ENCODE measurements at places on chromosomes 2 and 18.

GRCh38 chr2:28681606-28682005 is 70.0 kb upstream of the PPP1CB start:
- no peak for DNase-seq

- DNase-seq, result no peak
These were observed 309.4 kb downstream of the PTPRM start for GRCh38 chr18:7876354-7877104.

DNA sequence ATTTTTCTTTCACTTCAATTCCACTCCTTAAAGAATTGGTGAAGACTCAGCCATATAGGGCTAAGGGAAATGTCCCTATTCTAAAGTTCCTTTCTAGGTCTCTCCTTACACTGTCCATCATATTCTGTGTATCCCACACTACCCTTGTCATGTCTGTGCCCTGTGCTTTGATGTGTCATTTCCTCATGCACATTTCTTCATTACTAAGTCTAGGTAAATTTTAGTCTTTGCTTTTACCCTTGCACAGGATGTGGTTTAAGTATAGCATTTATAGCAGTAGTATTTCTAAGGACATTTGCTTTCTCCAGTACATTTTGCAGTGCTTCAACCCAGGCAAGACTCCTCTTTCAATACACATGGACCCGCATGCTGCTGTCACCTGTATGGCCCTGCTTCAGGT is 221.5 kb upstream of the ACVR2A start:
- DNase-seq, result no peak

GRCh38 chr2:2735041-2735440 is 404.0 kb upstream of the MYT1L start:
- DNase-seq, result no peak

DNA sequence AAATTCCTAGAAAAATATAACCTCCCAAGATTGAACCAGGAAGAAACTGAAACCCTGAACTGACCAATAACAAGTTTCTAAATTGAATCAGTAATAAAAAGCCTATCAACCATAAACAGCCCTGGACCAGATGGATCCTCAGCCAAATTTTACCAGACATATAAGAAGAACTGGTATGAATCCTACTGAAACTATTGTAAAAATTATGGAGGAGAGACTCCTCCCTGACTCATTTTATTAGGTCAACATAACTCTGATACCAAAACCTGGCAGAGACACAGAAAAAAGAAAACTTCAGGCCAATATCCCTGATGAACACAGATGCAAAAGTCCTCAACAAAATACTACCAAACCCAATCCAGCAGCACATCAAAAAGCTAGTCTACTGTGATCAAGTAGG is 11.3 kb downstream of the NT5C1B start:
- no peak for DNase-seq

- DNase-seq, result no peak
These were observed 140.7 kb downstream of the RNF144A start for GRCh38 chr2:7057865-7058400.

- DNase-seq, result no peak
These were observed 32.0 kb downstream of the ERCC3 start for GRCh38 chr2:127261804-127262406.

DNA sequence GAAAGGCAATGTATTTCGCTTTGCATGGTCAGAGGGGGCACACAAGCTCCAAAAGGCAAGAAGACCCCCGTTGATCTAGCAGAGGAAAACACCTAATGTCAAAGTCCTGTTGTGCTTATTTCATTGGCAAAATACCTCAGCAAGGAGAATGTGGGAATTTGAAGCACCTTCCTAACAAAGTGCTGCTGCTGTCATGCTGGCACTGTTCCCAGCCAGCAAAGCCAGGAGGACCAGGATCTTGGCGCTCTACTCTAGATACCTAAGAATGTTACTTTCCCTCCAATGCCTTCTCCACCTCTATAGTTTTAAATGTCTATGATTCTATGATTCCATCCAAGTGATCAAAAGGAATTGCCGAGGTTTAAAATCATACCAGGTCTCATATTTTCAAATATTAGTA is 867.9 kb upstream of the POU3F3 start:
- no peak for DNase-seq

DNA sequence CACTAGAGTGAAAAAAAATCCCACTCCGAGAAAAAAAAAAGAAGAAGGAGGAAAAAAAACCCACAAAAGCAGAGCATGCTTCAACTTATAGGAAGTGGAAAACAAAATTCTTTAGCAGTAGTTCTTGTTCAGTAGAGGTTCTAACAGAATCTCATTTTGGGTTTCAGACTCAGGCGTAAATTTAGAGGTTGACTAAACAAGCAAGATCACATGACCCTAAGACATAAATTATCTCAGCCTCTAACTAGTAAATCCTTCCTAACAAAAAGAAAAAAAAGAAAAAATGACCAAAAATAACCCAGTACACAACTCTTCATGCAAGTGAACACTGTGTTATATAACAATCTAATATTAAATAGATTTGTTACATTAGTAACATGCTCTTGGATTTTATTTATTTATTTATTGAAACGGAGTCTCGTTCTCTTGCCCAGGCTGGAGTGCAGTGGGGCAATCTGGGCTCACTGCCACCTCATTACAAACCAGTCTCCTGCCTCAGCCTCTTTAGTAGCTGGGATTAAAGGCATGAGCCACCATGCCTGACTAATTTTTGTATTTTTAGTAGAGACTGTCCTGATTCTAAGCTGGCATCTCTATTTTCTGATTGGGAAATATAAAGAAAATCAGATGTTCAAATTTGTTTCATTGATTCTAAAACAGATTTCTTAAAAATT is 35.4 kb downstream of the PPP4R3B start:
- DNase-seq, result no peak

- DNase-seq, result no peak
These were observed 46.9 kb upstream of the CD28 start for GRCh38 chr2:203659331-203660049.

DNA sequence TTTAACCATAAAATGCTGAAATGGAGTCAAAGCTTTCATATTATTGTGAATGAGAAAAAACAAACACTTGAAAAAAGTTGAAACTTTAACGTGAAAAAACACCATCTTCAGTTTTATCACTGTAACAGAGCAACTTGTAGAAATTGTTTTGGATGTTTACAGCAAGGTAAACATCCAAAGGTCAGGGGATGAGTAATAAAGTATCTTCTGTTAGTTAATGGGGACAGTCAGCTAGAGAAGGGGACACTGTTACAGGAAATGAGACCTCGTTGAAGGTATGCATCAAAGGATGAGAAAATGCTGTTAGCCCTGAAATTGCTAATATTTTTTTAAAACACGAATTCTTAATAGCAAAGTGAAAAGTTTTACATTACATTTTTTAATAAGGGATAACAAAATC is 2.9 kb downstream of the RHBDD1 start:
- no peak for DNase-seq

DNA sequence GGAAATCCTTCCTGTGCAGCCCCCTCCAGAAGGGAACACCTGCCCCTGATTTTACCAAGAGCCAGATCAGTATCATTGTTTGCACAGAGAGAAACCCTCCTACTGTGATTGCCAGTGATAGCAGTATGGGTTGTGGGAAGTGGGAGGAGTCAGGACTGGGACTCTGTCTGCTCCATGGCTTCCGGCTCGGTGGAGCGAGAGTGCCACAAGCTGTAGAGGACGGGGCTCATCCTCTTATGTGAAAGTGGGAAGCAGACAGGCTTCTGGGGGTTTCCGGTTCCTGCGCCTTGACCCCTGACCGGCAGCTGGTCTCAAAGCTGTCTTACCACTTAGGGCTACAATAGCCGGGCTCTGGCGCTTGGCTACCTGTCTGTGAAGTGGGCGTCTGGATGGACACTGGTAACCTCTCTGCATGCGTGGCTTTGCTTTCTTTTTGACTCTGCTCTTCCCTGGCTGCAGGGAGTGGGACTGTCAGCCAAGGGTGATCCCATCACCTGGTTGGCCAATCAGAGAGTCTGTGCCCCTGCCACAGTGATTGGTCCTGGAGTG is 79.7 kb downstream of the BCL2L11 start:
- no peak for DNase-seq

GRCh38 chr2:11024259-11024645 is 112.5 kb downstream of the KCNF1 start:
- no peak for DNase-seq

- DNase-seq, result no peak
These were observed 216.6 kb downstream of the RTP5 start for GRCh38 chr2:242085941-242086621.

GRCh38 chr2:224442071-224442967 is 40.4 kb upstream of the FAM124B start:
- DNase-seq, result no peak

GRCh38 chr2:72350852-72351251 is 203.2 kb upstream of the CYP26B1 start:
- DNase-seq, result no peak

DNA sequence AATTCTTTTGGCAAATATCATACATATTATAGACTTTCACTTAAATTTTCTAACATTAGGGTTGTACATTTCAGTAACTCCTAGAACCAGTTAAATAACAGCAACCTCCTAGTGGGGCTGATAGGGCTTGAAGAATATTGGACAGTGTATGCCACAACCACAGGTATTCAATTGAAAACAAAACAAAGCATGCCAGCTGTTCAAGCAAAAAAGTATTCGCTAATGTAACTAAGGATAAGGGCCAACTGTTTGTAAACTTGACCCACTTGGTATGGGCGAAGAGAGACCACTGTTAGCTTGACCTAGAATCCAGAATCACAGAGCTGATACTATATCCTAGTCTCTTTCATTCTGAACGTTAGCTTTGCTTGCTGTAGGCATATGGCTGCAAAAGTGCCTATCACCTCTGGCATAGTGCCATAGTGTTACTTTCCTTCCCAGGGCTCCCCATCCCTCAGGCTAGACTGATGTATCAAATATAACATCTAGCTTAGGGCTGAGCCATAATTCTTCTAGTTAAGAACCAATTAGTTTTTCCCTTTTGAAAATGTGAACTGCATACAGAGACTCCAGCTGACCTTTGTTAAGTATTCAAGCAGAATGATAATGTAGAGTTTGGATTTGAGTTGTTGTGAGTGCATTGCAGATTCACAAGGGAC is 458.8 kb upstream of the NRXN1 start:
- no peak for DNase-seq

DNA sequence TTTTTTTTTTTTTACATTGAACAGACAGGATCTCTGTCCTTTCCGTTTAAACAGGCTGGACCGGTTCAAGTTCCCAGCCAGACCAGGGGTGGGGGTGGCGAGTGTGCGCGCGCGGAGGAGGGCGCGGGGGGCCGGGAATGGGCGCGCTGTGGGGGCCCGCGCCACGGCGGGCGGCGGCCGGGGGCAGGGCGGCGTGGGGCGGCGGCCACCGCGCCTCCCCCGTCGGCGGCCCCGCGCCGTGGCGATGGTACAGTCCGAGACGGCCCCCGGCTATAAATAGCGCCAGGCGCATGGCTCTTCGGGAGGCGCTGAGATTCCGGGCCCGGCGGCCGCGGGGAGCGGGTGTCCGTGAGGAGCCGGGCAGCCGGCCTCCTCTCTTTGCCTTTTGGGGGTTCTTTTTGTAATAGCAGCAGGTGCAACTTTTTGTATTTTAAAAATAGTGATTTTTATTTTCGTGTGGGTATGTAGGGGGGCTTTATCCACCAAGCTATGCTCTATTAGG is 430 bp upstream of the CELF4 start:
- no peak for DNase-seq

DNA sequence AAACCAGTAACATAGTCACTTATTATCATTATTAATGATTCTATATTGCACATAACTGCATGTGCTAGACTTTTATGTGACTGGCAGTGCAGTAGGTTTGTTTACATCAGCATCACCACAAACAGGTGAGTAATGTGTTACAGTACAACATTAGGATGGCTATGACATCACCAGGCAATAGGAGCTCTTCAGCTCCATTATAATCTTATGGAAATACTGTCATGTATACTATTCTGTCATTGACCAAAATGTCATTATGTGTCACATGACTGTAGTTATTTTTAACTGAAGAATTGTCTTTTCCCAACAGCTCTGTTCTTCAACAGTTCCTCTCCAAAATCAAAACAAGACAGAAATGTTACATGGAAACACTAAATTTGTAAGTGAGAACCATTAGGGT is 96.3 kb downstream of the C18orf54 start:
- DNase-seq, result no peak

- DNase-seq, result no peak
These were observed 1.9 kb downstream of the FIGN start for GRCh38 chr2:163733956-163734355.
